ENCODE measurements at places on chromosomes 6 and 20. TPM values are rescaled to one million over a fixed set of nuclear protein-coding genes. Genes with fewer than 3 reads are reported as not detected.

Gene PAX1
- total RNA-seq = not detected

Gene SNAP25
- total RNA-seq = 0.97 TPM

Gene SYNE1
- total RNA-seq = 93.4 TPM

Gene FOXQ1
- total RNA-seq = not detected

Gene LGSN
- total RNA-seq = not detected
